ENCODE measurements at places on chromosomes 12 and 14. TPM values are rescaled to one million over a fixed set of nuclear protein-coding genes. Genes with fewer than 3 reads are reported as not detected.

- DNase-seq = no peak
Measured at GRCh38 chr14:84432676-84433075, 1097.3 kb upstream of the FLRT2 start.

- no peak for DNase-seq
Measured at GRCh38 chr12:109186993-109187653, 70.7 kb downstream of the ACACB start.

- DNase-seq = peak; percentile 59
Measured at GRCh38 chr12:120640861-120641833, 721 bp downstream of the CABP1 start.

DNA sequence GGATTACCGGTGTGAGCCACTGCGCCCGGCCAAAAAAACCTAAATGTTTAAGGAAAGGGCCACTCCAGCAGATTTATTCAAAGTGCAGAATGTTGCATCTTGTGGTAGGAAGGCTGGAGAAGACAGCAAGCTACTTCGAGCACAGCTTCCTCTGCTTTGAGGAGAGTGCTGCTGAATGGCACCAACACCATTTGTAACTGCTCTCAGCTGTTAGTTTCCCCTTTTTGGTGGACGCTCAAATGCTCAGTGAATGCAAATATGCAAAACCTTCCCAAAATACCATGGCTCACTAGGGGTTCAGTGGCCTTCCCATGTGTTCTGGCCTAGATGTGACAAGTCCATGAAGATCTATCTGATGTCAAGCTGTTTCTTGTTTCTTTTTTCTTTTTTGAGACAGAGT is 2.9 kb upstream of the TDRD9 start:
- no peak for DNase-seq

DNA sequence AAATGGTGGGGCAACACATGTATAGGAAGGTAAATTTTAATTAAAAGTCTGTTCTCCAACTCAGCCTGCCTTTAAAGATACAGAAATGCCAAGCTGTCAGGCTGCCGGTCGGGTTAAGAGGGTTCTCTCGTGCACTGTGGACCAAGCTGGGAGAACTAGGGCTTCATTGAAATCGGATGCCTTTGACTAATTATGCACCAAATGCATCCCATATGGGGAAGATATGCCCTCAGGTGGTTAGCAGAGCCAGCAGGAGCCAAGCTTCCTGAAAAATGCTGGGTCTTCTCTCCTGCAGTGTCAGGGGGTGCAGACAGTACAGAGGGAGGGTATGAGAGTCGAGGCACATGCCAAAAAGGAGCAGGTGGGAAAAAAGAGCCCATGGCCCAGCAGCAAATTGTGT is 236.1 kb downstream of the CACNA1C start:
- DNase-seq = no peak

GRCh38 chr12:101597164-101597563 is 2.4 kb downstream of the MYBPC1 start:
- DNase-seq = no peak

DNA sequence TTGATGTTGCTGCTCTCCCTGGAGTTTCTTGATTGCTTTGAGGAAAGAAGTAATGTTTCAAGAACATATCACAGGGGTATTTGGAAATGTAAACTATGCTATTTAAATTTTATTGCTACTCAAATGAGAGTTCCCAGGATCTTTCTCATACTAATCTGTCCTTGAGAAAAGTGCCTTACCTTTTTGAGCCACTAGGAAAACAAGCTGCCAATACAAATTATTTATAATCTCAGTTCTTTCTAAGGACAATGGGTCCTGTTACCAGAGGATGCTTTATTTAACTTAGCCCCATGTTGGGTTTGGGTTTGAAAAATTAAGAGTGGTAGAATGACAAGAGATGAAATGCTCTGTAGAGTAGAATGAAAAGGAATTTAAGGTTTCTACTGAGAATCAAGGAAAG is 258.2 kb upstream of the PRKD1 start:
- no peak for DNase-seq

DNA sequence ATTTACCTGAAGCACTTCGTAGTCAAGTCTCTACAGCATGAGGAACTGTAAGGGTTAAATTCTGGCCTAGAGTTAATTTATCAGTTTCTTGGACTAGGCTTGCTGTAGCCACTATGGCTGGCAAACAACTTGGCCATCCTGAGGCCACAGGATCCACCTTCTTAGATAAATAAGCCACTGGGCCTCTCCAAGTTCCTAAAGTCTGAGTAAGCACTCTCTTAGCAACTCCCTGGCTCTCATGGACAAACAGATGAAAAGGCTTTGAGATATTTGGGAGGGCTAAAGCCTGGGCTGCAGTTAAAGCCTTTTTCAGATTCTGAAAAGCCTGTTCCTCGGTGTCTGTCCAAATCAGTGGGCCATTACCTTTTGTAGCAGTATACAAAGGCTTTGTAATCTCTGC is 675.0 kb downstream of the TMEM121 start:
- DNase-seq = no peak

DNA sequence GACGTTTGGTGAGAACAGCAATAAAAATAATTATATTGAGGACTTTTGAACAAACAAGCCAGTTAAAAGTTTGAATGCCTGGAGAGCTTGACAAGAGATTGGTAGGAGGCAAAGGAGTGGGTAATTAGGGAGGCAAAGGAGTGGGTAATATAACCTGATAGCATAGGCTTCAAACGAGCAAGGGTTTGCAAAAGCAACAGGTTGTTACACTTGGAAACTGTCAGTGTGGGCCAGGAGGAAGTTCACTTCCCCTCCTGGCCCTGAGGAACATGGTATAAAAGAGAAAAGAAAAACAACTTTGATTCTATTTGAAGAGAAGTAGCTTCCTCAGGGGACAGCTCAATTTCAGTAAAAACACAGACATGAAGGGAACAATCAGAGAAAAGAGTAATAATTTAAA is 121.7 kb downstream of the CCER1 start:
- no peak for DNase-seq

GRCh38 chr12:30862486-30862885 is 64.1 kb upstream of the TSPAN11 start:
- DNase-seq = peak; percentile 50

- no peak for DNase-seq
Measured at GRCh38 chr12:113088037-113088436, 31.5 kb downstream of the DTX1 start.

Gene MYH6
- 3.4 TPM for total RNA-seq

Gene YY1
- 39.9 TPM for total RNA-seq

Gene TMEM30B
- total RNA-seq = 0.16 TPM

Gene KLHDC1
- total RNA-seq = 4.9 TPM

Gene KRT74
- not detected for total RNA-seq

Gene ACVRL1
- total RNA-seq = 0.52 TPM

Gene OR6C2
- not detected for total RNA-seq

Data from myocyte (in vitro differentiated cells).